ENCODE measurements at places on chromosomes 13 and 19.

GRCh38 chr13:96492766-96493165, 402.9 kb downstream of the HS6ST3 start:
- DNase-seq = no peak

DNA sequence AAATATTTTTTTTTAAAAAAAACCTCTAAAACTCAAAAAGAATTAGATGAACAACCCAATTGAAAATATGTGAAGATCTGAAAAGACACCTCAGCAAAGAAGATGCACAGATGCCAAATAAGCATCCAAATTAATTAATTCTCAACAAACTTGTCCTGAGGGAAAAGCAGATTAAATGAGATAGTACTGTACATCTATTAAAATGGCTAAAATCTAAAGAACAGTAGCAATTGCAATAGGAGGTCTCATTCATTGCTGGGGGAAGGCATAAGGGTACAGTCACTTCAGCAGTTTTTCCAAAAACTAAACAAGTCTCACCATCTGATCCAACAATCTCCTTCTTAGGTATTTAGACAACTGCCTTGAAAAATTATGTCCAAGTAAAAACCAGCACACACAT, 22.0 kb downstream of the PLPP2 start:
- no peak for DNase-seq

DNA sequence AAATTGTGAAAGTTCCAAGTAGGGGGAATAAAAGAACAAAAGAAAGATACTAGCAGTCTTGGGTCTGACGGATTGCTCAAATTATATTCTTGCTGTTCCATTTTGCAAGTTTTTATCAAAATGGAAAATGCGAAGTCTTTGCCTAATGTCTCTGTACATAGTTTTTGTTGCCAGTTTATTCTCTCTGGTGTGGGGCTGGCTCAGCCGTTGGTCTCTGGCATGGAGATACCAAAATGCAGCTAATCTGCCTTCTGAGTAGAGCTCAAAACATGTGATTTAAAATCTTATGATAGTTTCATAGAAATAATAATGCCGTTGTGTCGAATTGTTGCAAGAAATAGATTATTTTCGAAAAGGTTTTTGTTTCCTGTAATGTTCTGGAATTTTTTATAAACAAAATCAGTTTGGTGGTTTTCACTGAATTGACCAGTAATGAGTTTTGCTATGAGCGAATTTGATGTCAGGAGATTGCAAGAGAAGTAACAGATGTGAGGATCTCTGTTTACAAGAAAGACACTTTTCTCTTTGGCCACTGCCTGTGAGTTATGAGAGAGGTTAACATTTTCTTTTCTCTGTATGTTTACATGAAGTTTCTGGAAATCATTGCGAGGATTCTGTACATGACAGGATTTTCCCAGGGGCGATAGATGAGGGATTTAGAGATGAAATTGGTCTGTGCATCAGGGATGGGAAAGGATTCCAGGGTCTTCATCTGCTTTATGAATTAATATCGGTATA, 147.0 kb downstream of the DCT start:
- no peak for DNase-seq

DNA sequence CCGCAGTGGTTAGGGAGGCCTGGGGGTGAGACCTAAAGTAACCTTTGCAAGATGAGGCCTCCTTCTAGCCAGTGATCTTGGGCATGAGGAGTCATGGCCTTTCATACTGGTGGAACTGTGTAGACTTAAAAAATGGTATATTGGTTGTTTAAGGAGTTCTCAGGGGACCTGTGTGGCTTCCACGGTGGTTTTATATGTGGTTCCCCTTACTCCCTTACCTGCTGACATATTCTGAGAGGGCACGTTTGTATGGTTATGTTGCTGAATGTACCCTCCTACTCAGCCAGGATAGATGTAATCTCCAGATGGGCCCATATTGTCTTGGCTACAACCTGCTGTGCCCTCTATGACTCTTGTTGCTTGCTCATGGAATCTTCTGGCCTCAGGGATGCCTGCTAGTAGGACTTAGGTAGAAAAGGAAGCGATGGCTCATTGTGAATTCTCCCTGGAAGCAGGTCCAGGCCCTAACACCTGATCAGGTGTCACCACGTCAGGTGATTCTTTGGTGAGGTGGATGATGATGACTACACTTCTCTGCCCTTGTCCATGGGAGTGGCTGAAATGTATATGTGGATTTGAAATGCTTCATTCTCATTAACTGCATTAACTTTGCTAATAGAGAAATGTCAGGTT, 1.8 kb downstream of the ZNF460 start:
- DNase-seq = no peak

- no peak for DNase-seq
These were observed 1825.3 kb downstream of the SLITRK5 start for GRCh38 chr13:89496478-89496877.

DNA sequence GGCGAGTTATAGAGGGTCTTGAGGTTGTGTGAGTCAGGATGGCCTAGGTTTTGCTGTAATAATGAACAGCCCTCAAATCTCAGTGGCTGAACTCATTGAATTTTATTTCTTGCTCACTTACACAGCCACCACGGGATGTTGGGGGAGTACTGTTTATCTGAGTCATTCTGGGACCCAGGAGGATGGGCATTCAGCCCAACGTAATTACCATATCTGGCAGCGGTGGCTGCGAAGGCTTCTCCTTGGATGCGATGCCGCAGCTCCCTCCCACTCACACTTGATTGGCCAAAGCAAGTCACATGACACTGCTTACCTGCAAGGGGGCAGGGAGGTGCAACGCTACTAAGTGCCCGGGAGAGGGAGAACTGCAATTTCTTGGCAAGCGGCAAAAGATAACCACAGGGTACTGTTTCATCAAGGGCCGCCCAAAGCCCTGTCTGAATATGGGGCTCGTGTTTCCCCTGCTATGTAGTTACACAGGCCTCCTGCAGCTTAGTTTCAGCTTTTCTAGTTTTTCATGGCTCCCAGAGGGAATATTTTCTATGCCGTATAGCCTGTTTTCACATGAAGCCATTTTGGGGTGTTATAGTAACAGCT, 19.9 kb downstream of the ZSWIM9 start:
- DNase-seq = no peak

GRCh38 chr19:43719918-43720317, 4.0 kb downstream of the IRGC start:
- no peak for DNase-seq

GRCh38 chr13:33537676-33538075, 252.1 kb upstream of the STARD13 start:
- no peak for DNase-seq

DNA sequence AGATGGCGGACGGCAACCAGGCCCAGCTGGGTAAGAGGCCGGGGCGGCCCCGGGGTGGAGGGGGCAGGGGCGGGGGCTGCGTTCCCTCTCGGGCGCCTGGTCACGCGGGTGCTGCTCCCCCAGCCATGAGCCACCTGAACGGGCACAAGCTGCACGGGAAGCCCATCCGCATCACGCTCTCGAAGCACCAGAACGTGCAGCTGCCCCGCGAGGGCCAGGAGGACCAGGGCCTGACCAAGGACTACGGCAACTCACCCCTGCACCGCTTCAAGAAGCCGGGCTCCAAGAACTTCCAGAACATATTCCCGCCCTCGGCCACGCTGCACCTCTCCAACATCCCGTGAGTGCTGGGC, 11.1 kb downstream of the PTBP1 start:
- DNase-seq = no peak

All from cortex of kidney (tissue), 1 donor.